Fibroblast of mammary gland (primary cell): ENCODE measurements at places on chromosomes 6 and 20.

DNA sequence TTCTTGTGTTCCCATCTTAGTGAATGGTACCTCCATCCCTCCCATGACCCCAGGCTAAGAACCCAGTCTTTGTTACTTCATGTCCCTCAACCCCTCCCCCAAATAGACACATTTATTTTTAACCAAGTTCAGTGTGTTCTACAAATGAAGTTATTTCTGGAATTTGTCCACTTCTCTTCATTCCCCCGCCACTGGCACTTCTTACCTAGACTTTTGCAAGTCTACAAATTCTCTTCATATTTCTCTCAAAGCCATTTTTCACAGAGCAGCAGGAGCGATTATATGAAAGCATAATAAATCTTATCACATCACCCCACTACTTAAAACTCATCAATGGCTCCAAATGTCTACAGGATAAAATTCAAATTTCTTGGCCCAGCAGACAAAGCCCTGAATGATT lies 131.4 kb downstream of the BTBD9 start:
- DNase-seq, result no peak

DNA sequence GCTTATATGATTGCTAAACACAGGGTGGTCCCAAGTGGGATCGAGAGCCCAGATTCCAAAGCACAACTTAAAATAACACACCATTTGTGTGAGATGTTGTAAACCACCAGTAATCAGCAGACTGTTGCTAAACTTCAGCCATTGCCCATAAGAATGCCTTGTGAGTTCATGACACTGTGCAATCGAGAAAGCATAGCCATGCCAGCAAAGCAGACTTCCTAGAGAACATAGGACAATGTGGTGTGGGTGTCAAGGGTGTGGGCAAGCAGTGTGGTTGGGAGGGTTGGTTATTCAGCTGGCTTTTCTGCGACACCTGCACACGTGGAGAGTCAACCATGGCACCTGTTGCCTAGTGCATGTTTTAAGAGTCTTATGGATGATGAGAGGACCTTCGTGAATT lies 16.1 kb upstream of the CALHM6 start:
- no peak for DNase-seq

GRCh38 chr6:105985816-105986632 lies 100.1 kb upstream of the PRDM1 start:
- DNase-seq, result no peak

- no peak for DNase-seq
Observed at GRCh38 chr20:61888101-61888865, 177.4 kb downstream of the TAF4 start.

GRCh38 chr20:45581702-45582101 lies 2.6 kb upstream of the WFDC8 start:
- DNase-seq, result peak; percentile 5
